ENCODE measurements at places on chromosomes 6 and 20.

- DNase-seq = no peak
Observed at GRCh38 chr20:54710341-54710740, 234.9 kb downstream of the DOK5 start.

DNA sequence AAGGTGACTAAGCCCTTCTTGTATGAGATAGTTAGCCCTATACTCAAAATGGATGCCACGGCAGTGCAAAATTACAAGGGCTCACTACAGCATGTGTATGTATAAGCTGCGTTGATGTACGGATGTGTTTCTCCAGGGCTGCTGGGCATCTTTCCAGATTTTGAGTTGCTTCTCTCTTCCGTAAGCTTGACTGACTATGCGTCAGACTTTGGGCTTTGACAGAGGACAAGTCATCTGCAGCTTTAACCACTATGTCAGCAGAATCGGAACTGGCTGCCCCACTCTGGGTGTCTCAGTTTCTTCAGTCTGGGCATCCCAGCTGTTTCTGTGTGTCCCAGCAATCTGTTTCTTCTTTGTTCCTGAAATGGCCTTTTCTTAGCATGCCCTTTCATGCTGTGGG lies 241.6 kb downstream of the BTBD3 start:
- DNase-seq = no peak

DNA sequence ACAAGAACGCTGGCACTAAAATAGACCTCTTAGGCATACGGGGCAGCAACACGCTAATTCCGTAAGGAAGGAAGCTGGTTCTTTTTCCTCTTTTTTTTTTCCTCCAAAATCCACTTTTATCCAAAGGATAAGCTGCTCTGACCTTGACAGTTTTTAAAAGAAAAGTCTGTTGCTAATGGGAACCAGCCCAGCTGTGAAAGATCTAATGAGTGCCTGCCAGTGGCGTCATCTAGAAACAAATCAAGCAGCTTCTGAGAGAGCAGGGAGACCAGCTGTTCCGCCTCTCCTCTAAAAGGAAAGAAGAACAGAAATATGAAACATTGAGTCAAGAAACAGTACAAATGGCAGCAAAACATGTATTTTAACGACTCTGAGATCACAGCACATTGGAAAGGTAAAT lies 78.6 kb downstream of the FAXC start:
- DNase-seq = no peak

DNA sequence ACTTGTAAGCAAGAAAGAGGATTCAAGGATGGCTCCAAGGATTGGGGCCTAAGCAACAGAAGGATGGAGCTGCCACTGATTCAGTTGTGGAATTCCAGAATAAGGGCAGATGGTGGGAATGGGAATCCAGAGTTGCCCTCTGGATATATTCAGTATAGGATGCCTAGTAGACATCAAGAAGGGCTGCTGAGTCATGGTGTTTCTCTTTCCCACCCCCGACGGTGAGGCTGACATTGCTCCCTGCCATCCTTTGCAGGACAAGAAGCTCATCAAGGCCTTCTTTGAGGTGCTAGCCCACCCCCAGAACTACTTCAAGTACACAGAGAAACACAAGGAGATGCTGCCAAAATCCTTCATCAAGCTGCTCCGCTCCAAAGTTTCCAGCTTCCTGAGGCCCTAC lies 11.2 kb upstream of the ZNF76 start:
- no peak for DNase-seq

DNA sequence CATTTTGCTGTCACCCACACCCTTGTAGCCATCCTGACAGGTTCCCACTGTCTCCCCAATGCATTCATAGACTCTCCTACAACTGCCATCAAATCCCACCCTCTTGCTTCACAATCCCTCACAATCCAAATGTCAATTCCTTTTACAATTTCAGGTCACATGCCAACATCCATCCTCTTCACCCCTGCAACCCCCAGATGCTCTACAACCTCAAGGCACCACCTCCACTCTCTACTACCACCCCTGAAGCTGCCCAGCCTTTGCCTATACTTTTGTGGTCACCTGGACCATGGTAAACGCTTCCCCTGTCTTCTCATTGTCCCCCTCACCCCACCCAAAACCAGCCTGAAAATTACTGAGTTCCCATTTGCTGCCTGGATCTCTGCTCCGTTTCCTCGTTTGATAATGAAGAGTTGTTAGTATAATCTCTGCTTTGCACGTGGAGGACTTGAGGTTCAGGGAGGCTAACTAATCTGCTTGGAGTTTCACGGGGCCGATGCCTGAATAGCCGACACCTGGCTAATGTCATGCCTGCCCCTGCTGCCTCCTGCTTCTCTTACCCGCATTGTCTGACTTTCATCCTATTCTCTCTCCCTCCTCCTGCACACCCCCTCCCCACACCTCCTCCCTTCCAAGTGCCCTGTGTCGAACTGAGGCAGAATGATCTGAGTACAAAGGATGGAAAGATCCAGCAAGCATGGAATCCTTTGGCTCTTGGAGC lies 82.4 kb upstream of the TOX2 start:
- DNase-seq = no peak

GRCh38 chr20:57656821-57657534 lies 36.8 kb upstream of the ZBP1 start:
- no peak for DNase-seq

DNA sequence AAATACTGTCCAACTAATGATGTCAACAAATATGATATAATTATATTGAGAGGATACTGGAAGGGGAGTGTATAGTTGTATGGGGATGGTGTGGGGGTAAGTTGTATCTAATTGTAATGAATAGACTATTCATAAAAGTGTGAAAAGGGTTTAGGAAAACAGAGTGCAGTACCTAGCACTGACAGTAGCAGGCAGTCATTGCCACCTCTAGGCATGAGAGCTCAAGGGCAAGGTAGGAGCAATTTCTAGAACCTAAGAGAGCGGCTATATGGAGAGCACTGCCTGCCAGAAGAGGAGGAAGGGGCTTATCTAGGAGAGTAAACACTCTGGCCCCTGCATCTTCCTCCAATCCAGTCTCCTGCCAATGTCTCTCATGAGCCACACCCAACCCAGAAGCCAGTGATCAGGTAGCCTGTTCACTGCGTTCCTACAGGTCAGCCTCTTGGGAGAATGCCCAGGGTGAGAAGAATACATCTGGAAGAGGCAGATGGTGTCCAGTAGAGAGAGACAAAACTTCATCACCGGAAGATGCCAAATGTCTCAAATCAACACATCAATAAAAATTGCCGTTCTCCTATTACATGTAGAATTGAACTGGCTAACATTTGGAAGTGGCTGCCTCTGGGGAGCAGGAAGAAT lies 200.0 kb downstream of the LY86 start:
- DNase-seq = no peak

GRCh38 chr6:144211160-144211559 lies 60.8 kb downstream of the STX11 start:
- DNase-seq = no peak
